Eye (tissue), 1 donor: ENCODE measurements at places on chromosomes 12 and 14.

DNA sequence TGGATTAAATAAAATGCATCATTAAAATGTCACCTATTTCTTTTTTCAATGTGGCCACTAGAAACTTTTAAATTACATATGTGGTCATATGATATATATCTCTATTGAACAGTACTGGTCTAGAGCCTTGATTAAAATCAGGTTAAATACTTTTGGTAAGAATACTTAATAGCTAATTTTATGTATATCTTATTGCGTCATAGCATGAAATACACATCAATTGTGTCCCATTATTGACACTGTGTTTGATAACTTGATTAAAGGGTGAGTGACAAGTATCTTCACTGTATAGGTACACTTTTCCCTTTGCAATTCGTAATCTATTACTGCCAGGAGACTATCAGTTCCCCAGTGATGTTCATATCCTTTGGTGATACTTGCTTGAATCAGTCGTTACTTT, 4.4 kb upstream of the HELB start:
- no peak for DNase-seq

DNA sequence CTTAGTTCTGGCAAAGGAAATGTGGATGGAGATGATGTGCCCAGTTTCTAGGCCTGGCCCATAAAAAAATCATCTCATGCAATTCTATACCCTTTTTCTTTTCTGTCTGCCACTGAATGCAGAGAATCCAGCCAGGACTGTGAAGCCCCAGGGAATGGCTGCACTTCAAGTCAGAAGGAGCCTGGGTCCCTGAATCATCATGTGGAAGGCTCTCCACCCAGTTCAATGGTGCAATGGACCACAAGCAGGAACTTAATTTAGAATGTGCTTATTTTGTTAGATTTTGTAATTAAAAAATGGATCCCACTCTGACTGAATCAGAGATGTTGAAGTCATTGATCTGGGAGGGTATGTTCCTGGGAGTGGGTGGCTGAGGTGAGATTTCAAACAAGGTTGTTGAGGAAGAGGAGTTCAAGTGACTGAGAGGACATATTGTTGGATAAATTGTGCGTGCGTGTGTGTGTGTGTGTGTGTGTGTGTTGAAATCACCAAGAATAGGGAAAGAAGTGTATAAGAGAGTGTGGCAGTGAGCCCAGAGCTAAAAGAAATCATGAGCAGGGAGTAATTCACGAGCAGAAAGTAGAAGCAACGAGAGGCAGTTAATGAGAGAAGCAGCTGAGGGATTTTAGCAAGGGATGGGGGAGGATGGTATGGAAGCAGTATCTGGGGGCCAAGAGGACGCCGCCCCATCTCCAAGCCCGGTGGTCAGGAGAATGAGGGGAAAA, 125.4 kb downstream of the TMX1 start:
- no peak for DNase-seq

- no peak for DNase-seq
Measured at GRCh38 chr12:106750524-106750923, 24.0 kb upstream of the RIC8B start.

DNA sequence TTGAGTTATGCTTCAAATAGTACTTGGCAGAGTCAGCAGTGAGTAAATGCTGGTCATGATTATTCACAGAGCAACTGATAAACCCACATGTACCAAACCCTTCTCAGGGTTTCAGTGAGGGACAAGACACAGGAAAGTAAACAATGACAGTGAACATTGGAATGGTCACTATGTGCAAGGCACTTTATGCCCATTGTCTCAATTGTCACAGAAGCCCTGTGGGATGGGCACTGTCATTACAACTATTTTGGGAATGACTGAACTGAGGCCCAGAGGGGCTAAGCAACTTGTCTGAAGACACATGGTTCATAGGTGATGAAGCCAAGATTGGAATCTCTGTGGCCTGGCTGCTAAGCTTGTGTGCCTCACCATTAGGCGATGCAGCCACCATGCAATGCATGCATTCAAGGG, 238.5 kb downstream of the RBM19 start:
- DNase-seq, result no peak

- no peak for DNase-seq
Measured at GRCh38 chr12:105384916-105385535, 54.5 kb downstream of the C12orf75 start.

DNA sequence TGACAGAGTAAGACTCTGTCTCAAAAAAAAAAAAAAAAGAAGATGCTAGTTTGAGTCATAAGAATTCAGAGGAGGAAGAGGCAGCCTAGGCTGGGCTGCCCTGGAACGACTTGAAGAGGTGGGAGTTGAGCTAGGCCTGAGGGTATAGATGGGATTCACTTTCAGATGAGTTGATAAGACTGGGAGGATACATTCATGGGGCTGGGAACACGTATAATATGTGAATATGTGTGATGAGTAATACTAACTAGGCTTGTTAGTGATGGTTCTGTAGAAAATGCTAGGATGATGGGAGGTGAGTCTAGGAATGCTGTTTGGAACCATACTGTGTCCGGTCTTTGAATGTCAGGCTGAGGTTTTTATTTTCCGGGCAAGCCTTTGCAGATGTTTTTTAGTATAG, 9.0 kb downstream of the PLEKHA5 start:
- DNase-seq, result no peak

DNA sequence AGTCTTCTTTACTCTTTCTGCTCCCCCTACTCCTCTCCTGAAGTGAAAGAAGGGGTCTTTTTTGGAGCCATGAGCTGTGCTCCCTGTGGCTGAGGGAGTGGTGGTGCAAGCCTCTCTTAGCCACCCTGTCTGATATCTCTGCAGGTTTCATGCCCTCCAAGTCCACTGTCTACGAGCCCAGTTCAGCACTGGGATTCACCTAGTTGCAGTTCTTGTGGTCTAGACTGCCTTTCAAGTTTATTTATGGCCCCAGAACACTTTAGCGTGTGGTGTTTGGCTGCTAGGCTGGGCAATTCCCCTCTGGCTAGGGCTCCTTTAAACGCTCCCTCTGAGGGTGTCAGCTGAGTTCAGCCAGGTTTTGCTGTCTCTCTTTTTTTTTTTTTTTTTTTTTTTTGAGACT, 908.6 kb downstream of the TRHDE start:
- DNase-seq, result no peak

DNA sequence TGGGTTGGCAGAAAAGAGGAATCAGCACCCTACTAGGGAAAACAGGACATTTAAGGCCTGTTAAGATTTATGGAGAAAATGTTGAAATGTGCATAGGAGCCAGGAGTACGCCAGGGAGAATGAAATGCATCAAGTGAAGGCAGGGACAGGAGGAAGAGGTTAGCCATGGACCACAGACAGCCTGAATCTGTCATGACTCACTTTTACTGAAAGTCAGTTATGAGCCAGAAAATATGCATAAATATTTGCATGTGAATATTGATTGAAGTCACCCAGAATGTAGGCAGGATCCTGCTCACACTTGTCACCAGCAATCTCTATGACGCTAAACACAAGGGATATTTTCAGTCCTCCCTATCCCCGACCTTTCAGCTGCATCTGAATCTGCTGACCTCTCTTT, 25.1 kb upstream of the CDK17 start:
- DNase-seq, result no peak

- DNase-seq, result peak; percentile 36
Measured at GRCh38 chr14:38973083-38973700, 129.8 kb downstream of the SEC23A start.

DNA sequence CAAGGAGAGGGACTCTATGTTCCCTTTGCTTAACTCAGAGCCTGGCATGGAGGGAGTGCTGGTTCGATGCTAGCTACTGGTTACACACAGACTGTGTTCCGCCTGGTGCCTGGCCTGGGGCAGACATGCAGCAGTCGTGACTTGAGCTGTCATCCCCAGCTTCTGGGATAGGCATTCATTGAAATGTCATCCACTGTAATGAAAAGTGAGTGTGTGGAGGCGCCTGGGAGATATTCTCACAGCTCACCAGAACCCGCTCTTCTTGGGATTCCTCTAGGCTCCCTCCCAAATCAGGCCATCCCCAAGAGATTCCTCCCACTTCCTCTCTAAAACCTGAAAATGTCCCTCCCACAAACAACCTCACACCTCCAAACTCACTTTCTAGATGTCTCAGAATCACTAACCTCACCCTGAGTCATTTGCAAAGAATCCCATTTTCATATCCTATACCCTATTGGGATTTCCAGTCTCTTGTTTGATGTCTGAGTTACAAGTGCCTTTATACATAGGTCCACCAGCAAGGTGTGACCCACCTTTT, 82.8 kb downstream of the CRACR2A start:
- no peak for DNase-seq

- DNase-seq, result peak; percentile 87
Measured at GRCh38 chr12:2244013-2244861, 191.4 kb downstream of the CACNA1C start.

DNA sequence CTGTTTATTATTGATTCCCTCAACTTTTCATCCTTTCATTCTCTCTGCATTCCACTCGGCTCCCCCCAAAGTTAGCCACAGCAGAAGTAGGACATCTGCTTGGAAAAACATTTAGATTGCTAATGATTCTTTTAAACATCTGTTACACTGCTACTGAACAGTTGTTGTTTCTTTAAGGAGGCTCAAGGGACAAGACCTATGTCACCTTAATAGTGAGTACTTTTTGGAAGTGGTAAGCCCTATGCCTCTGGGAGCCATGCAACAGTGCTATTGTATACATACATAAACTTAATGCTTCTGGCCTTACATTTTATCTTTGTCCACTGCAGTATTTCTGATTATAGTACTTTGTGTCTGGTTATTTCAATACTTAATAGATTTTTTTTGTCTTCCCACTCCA, 628.2 kb upstream of the FOXG1 start:
- no peak for DNase-seq

GRCh38 chr14:64628940-64629408, 75.2 kb upstream of the PLEKHG3 start:
- DNase-seq, result no peak

DNA sequence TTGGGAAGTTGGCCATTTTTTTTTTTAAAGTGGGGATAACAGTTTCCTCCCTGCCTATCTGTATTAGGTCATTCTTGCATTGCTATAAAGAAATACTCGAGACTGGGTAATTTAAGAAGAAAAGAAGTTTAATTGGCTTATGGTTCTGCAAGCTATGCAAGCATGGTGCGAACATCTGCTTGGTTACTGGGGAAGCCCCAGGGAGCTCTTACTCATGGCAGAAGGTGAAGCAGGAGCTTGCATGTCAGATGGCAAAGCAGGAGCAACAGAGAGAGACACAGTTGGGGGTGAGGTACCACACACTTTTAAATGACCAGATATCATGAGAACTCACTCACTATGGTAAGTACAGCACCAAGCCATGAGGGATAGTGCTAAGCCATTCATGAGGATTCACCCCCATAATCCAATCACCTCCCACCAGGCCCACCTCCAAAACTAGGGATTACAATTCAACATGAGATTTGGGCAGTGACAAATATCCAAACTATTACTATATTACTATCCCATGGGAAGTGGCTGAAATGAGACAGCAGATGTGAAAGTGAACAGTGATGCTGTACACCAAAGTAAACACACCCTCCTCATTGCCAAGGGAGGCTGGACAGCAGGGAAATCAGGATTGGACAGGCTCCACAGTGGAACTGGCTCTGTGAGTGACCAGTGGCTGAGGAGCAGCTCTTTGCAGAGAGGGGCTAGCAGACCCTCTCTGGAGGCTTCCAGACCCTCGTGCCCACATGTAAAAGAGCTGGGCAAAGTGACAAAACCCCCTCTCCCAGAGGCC, 40.5 kb downstream of the CRACR2A start:
- peak; percentile 40 for DNase-seq

DNA sequence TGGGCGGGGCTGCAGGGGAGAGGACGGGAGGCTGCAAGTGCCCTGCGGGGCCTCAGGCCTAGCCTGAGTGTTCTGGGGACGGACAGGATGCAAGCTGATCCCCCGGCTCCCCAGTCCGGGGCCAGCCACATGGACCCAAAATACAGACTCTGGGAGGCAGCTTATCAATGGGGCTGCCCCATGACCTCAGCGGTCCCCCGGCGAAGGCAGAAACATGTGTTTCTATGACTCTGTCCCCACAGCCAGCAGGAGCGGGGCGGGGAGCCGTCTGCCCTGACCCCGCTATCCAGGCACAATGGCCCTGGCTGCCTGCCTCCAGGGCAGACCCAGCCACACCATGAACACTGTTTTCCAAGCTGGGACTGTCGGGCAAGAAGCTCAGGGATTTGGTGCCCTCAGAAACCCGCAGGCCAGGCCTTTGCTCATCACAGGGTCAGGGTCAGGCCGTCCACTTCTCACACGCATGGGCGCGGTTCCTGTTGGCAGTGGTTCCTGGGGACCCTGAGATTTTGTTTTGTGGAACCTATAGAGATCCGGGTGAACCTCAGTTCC, 75.0 kb downstream of the RFLNA start:
- DNase-seq, result no peak
